ENCODE measurements at places on chromosomes 16 and 17.

- DNase-seq, result no peak
Measured at GRCh38 chr17:37770631-37771518, 26.0 kb upstream of the HNF1B start.

DNA sequence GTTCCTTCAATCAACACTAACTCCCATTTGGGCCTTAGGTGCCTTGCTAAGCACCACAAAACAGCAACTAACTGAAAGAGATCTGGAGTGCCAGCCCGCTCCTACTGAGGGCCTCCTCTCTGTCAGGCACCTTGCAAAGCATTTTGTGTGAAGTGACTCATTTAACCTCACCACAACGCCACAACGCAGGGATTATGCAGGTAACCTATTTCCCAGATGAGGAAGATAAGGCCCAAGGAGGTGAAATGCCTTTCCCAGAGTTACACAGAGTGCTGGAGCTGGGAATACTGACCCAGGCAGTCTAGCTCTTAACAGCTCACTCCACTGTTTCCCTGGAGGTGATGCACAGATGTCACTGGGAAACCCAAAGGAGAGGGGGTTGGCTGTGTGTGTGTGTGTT lies 32.8 kb downstream of the DRC3 start:
- DNase-seq, result no peak

DNA sequence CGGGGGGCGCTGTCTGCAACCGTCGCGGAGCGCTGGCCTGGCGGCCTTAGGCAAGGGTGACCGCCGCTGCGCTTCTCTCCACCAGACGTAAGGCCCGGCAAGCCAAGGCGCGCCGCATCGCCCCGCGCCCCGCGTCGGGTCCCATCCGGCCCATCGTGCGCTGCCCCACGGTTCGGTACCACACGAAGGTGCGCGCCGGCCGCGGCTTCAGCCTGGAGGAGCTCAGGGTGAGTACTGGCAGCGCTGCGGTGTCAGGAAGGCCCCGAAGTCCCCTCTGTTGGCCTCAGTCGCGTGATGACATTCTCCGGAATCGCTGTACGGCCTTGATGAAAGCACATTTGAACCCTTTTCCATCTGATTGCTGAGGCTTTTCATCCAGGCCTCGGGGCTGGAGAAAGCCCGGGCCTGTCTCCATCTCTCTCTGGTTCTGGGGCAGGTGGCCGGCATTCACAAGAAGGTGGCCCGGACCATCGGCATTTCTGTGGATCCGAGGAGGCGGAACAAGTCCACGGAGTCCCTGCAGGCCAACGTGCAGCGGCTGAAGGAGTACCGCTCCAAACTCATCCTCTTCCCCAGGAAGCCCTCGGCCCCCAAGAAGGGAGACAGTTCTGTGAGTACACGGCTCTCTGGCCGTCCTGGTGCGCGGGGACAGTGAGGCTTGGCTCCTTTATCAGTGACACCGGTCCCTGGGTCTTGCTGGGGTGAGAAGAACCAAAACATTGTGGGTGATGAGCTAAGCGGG lies 831 bp downstream of the RPL13 start:
- DNase-seq, result no peak

- no peak for DNase-seq
Measured at GRCh38 chr16:25040543-25040942, 25.4 kb upstream of the ARHGAP17 start.

DNA sequence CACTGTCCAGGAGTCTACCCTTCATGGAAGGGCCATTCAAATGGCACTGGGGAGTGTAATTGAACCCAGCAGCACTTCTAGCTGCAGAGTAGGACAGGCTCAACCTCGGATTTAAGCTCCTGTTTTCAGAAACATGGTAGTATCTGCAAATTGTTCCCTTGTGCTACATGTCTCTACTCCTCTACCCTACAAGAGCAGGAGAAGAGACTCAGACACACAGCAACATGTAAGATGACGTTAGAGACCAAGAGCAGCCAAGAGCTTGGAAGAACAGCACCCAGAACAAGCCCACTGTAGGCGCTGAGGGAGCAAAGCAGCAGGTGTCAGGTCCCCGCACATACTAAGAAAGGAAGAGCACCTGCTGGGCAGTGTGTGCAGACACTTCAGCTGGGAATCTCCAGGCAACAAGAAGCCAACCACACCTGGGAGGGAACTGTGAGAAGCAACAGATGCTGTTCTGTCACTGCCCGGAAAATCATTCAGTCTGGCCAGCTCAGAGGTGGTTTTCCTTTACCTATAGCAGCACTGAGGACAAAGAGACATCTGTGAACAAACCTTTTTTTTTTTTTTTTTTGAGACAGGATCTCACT lies 35.6 kb upstream of the MNT start:
- no peak for DNase-seq

DNA sequence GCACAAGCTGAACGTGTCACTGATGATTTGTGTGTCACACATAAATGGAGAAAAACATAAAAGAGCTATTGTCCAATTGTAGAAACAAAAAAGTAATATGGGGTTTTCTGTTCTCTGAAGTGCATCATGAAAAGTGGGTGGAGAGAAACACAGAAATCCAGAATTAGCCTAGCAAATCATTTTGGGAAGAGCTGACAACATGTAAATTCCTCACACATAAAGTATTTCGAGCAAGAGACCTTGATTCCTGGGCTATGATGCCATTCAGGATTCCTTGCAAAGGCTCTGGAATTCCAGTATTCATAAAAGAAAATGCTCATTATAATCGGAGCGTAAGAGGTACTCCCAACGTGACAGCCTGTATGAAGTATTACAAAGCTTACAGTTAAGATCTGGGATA lies 1.1 kb downstream of the DCUN1D3 start:
- DNase-seq, result no peak

DNA sequence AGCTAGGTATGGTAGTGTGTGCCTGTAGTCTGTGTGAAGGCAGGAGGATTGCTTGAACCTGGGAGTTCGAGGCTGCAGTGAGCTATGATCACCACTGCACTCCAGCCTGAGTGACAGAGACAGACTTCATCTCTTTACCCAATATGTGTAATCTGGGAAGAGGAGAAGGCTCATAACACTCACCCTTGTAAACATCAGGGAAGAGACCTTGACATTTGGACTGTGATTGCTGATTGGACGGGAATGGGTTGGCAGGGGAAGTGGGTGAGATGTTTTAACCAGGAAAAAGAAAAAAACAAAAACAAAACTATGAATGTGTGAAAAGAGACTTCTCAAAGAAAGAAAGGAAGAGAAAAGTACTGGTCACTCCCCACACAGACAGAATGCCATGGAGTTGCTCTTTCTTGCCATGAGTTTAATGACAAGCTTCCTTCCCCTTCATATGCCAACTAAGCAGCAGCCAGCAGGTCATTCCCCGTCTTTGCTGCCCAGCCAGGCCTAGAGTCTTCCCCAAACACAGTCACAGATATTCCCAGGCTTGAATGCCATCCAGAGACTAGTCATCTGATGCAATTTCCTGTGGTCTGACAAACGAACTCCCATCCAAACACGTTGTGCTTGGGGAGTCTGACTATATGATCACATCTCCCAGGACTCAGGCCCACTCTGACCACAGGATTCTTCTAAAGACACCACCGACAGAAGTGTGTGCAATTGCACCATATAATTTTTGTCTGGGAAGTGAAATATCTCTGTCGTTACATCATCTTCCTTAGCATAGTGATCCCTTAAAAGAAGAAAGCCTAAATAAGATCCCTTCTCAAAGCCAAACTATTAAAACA lies 3.6 kb upstream of the XAF1 start:
- DNase-seq, result no peak

GRCh38 chr17:73334771-73335513 lies 23.1 kb upstream of the CDC42EP4 start:
- no peak for DNase-seq

DNA sequence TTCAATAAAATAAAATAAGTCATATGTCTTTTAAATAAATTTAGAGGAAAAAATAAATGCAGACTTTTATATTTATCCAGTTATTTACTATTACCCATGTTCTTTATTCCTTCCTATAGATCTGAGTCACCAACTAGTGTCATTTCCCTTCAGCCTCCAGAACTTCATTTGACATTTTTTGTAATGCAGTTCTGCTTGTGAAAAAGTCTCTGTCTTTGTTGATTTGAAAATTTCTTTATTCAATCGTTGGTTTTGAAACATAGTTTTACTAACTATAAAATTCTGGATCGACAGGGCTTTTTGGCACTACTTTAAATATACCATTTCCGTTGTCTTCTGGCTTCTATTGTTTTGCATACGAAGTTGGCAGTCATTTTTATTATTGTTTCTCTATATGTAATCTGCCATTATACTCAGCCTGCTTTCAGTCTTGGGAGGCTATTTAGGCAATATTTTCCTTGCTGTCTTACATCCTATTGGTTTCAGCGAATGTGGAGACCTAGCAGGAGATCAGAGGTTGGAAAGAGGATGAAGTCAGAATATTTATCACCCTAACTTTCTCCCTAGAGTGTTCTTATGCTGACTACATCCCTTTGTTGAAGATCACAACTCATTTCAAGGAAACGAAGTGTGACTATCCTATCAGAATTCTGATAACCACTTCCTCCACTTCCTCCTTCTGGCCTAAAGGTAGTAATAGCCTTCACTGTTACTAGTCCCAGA lies 42.0 kb upstream of the SLC6A2 start:
- DNase-seq, result no peak

- no peak for DNase-seq
Measured at GRCh38 chr17:17141860-17142552, 64.1 kb downstream of the PLD6 start.

GRCh38 chr17:63267846-63268245 lies 178.3 kb downstream of the CYB561 start:
- no peak for DNase-seq

DNA sequence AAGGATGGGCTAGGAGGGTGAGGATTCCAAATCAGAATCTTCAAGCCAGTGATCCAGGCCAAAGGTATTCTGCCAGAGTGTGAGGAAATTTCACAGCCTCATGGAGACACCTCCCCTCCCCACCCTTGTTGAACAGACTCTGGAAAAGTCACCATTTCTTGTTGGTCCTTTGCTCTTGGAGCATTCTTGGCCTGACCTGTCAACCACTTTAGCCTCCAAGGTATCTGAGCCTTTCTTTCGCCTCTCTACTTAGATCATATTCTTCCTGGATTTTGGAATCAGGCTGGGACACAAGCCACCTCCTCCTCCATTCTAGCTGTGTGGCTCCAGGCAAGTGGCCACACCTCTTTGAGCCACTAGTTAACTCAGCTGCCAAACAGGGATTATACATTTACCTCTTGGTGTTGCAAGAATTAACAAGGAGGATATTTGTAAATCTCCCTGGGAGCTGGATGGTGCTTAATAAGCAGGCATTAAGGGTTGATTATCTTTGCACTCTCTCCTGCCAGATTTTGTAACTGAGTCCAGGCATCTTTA lies 193.5 kb downstream of the WWOX start:
- DNase-seq, result no peak

- no peak for DNase-seq
Measured at GRCh38 chr16:79021991-79022630, 578.4 kb downstream of the MAF start.

DNA sequence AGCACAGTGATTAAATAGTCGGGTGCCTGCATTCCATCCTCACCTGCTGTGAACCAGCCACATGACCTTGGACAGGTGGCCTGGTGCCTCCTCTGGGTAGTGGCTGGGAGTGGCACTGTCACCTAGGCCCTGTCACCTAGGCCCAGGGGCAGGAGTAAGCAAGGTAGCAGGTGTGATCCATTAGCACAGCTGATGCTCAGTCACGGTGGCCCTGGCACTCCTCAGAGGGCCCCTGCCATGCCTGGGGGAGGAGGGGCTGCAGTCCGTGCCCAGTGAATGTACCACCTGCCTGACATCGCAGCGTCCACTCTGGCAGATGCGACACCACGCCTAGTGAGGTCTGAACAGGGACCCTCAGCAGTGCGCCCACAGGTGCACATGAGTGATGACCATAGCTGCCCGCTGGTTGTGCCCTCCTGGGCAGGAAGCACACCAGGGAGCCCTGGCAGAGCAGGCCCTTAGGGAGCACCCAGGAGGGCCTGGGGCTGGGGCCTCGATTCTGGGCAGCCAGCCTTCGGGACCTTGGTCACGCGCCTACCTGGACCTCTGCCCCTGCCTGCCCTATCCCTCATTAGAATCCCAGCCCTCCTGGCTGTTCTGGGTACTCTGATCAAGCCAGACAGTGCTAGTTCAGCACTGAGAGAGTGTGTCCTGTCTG lies 33.1 kb upstream of the CRISPLD2 start:
- DNase-seq, result no peak

DNA sequence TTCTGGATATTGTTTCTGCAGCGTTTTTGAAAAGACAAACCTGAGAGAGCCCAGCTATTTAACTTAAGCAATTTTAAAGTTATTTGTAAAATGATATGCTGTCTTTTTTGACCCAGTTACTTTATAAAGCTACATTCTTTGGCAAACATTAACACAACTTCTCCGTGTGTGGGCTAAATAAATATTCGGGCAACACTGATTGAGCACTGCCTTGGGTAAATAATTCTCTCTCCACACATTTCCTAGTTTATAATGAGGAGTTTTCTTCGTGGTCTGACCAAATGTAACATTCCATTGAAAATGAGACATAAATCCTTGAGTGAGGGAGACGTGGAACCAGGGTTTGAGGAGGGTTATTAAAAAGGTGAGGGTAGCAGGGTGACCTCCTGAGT lies 142.8 kb downstream of the WWOX start:
- DNase-seq, result no peak

All from stimulated activated CD8-positive, alpha-beta memory T cell treated with anti-CD3 and anti-CD28 coated beads, Interleukin-15, amount 100 ng/mL, for 4 hours (primary cell).